ENCODE measurements at places on chromosomes 7 and 10. TPM values are rescaled to one million over a fixed set of nuclear protein-coding genes. Genes with fewer than 3 reads are reported as not detected.

Gene SORBS1
- total RNA-seq, result 33.7 TPM

GRCh38 chr7:19754521-19755116, 18.8 kb downstream of the TMEM196 start:
- no peak for DNase-seq

- no peak for DNase-seq
These were observed 222.4 kb downstream of the SORCS1 start for GRCh38 chr10:106942035-106942662.

GRCh38 chr7:1357601-1358271, 101.5 kb downstream of the MICALL2 start:
- no peak for DNase-seq

GRCh38 chr10:78304091-78305045, 270.7 kb downstream of the RPS24 start:
- DNase-seq, result no peak

GRCh38 chr7:87332321-87332720, 13.1 kb upstream of the CROT start:
- DNase-seq, result no peak
